SK-N-DZ (cell line): ENCODE measurements at places on chromosomes 6 and 20.

DNA sequence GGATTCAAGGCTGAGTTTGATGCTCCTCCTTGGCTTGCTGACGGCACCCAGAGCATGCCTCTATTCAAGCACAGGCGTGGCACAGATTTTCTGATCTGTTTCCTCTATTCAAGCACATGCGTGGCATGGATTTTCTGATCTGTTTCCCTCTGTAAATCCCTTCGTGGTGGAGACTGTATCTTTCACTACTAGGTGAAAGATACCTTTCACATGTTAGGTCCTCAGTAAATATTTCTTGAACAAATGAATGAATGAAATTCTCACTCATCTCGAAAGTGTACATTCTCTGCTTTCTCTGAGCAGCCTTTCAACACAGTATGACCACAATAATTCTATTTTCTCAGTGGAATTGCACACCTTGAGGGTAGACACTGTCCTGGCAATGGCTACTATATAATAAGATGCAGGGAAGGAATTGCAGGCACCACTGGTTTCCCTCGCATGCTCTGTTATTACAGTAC lies 72.6 kb upstream of the F13A1 start:
- no peak for DNase-seq

GRCh38 chr6:51513891-51514747 lies 573.3 kb downstream of the PKHD1 start:
- no peak for DNase-seq

- no peak for DNase-seq
Observed at GRCh38 chr20:61505508-61505907, 253.4 kb downstream of the CDH4 start.

- no peak for DNase-seq
Observed at GRCh38 chr6:157326979-157327378, 3.7 kb upstream of the TMEM242 start.

DNA sequence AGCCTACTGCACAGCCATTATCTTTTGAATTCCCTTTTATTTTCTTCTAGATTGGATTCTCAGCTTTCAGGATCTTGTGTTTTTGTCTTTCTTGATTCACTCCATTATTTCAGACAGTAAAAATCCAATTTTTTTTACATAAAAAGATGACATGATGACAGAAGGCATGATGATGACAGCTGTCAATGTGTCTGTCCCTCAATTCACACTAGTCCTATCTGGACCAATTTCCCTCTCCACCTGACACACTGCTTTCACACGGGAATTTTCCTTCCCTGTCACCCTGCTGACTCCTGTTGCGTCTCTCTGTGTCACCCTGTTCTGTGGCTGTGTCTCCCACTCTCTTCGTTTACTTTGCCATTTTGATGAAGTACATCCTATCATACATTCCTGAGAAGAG lies 73.6 kb downstream of the KHDC1L start:
- DNase-seq = no peak

GRCh38 chr6:159594750-159595117 lies 98.3 kb downstream of the SOD2 start:
- no peak for DNase-seq

DNA sequence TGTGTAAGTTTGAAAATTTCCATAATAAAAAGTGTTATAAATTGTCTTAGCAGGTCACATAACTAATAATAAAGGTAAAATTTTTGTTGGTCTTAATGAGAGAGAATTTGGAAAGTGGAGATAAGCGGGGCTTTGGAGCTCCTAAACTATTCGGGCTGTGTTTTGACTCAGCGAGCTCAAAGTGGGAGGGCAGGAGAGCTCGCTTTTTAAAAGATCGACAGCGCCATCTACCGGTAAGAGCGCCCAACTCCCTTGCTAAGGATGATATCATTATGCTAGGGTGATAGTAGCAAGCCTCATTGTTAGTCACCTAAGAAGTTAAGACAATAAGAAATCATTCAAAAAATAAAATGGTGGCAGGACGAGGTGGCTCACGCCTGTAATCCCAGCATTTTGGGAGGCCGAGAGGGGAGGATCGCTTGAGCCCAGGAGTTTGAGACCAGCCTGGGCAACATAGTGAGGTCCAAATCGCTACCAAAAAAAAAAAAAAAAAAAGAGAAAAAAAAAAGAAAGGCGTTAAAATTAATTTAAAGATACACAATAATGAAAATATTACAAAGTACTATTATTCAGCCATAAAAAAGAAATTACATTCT lies 24.8 kb downstream of the C6orf15 start:
- peak; percentile 71 for DNase-seq

GRCh38 chr6:5053864-5054244 lies 31.3 kb upstream of the PPP1R3G start:
- DNase-seq = no peak

GRCh38 chr6:28336284-28337120 lies 554 bp upstream of the ZSCAN31 start:
- DNase-seq = no peak

GRCh38 chr6:140548366-140548765 lies 1173.9 kb upstream of the CITED2 start:
- no peak for DNase-seq

GRCh38 chr6:148021699-148022098 lies 320.9 kb upstream of the SASH1 start:
- DNase-seq = no peak

GRCh38 chr20:50758992-50759391 lies 27.6 kb downstream of the PARD6B start:
- DNase-seq = no peak

DNA sequence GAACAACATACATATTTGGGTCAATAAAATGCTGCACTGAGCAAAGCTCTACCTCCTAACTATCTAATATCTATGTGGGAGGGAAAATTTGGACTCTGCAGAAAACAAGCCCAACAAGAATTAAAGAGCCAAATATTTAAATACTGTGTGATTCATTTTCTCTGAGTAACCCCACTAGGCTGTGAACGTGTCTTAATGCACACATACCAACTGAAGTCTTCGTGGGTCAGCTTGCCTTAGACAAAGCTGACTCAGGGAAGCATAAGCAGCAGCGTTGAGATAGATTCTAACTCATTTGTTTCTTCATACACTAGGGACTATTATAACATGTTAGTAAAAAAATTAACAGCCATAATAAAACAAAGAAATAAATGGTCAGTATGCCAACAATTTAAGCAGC lies 114.3 kb downstream of the GJA1 start:
- no peak for DNase-seq

DNA sequence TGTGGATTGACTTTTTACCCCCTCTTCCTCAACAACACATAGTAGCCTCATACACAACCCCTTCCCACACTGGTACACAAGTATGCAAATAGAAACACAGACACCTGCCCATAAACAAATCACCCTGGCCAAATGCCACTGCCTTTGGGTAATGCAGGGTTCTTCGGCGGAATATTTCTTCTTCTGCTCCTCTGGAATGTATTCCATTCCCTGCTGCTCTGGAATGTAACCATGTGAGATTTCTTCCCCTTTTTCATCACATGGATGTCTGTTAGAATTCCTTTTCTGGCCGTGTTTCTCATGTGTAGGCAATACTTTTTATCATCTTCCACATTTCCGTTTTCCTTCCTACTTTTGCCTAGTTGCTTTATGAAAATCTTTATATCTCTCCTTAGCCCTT lies 76.1 kb upstream of the TPD52L1 start:
- no peak for DNase-seq

GRCh38 chr6:19714434-19715166 lies 122.6 kb upstream of the ID4 start:
- no peak for DNase-seq

GRCh38 chr6:161437851-161438250 lies 164.0 kb upstream of the AGPAT4 start:
- no peak for DNase-seq

DNA sequence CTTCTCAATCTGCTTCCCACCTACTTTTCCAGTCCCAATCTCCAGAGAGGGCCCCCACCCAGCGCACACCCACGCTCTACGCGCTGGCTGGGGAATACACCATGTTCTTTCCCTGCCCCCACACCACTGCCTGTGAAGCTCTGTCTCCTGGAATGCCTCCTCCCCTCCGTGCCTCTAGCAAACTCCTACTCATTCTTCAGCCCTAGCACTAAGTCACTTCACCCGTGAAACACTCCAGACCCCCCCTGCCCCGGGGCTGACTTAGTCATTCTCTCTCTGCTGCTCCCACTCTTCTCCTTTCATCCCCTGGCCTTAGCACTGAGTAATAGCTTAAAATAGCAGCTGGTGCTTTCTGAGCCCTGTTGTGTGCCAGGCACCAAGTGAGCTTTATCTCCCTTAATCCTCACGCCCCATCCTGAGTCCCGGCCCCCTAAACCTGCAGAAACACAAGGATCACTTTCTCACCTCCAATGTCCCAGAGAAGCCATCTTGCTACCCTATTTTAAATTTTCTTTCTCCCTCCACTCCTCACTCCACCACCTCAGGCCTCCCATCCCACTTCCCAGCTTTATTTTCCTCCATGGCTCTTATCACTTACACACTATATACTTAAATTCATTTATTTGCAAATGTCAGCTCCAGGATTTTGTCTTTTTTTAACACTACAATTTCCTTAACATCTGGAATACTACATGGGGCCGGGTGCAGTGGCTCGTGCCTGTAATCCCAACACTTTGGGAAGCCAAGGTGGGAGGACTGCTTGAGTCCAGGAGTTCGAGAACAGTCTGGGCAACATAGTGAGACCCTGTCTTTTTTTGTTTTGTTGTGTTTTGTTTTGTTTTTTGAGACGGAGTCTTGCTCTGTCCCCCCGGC lies 6.3 kb upstream of the PARD6B start:
- DNase-seq = no peak

DNA sequence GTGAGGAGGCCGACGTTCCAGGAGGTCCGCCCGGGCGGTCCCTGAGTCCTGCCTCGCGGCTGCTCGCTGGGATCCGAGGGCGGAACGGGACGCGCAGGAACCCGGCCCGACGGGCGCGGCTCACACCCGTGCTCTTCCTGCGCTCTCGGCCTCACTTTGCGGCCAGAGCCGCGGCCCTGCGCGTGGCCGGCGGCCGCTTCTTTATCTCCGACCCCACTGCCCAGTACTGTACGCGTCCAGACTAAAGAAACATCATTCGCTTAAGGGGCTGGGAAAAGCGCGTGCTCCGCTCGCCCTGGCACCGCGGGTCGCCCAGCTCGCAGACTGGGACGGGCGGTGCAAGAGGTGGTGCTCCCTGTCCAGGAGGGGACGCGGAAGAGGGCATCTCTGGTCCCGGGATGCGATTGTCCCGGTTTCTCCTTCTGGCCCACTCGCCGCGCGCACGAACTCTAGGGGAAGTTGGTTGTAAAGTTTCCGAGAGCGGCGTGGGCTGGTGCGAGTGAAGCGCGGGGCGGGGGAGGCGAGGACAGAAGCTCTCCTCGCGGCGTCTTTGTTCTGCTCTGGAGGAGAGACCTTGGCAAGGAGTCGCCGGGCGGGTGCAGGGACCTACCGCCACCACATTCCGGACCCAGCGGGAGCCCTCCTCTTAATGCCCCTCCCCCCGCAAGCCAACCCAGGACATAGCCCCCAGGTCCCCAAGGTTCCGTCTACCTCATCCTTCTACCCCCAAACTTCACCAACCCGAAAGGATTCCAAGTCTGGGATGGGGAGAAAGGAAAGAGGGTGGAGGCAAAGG lies 71.0 kb downstream of the SOX4 start:
- peak; percentile 31 for DNase-seq

DNA sequence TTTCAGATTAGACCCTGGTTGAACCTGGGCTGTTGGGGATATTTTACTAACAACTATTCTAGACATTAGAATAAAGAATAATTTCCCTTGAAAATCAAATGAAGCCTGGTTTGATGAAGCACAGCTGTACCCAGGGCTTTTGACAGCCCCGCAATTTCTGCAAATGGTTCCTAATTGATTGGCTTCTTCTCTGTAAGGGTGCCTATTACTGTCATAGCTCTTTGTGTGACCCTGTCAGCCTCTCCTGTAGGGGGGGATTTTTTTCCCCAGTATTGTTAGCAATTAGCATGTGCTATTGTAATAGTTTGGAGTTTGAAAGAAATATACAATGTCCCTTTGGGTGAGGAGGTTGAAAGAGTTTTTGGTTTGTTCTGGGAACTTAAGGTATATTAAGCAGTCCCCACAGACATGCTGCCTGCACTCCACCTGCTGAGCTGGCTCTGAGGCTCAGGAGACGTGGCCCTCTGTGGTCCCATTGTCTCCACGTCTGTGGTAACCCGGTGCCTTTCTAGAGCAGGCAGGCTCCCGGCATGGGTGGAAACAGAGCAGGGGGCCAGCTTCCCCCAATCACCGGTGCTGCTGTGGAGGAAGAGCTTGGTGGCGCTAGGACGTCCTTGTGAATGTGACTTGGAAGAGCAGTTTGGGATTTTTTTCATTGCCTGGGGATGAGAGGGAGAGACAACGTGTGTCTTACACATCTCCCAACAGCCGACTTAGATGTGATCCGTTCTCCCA lies 47.3 kb upstream of the CLDN20 start:
- DNase-seq = peak; percentile 69

DNA sequence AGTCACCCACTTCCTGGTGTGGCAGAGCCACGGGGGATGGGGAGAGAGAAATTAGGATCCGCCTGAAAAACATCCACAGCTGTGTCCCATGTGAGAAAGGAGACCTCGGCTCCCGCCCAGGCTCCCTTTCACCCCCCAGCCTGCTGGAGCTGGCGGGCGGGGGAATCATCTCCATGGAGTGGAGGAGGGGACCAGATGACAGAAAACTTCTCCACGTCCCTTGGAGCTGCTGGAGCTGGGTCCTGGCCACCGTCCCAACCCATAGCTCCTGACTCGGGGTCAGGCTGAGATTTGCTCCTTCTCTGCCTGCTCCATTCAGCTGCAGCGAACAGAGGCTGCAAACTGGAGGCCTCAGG lies 113.8 kb downstream of the CEBPB start:
- no peak for DNase-seq

DNA sequence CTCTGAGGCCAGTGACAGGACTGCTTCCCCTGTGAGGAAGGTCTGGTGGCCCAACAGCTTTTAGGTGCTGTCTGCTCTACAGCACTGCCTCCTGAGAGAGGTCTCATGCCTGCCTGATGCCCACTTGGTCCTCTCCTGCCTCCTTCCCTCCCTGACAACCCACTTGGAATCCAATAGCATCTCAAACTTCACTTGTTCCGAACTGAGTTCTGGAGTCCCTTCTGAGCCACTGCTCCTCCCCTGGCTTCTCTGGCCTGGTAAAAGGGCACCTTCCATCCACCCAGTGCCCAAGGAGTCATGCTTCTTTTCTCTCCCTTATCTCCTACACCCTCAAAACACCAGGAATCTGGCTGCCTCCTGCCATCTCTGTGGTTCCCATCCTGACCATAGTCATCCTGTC lies 1.9 kb downstream of the MAVS start:
- DNase-seq = no peak

GRCh38 chr20:5524896-5525295 lies 208.1 kb upstream of the PROKR2 start:
- no peak for DNase-seq

GRCh38 chr20:20462185-20462584 lies 94.3 kb downstream of the INSM1 start:
- DNase-seq = no peak

DNA sequence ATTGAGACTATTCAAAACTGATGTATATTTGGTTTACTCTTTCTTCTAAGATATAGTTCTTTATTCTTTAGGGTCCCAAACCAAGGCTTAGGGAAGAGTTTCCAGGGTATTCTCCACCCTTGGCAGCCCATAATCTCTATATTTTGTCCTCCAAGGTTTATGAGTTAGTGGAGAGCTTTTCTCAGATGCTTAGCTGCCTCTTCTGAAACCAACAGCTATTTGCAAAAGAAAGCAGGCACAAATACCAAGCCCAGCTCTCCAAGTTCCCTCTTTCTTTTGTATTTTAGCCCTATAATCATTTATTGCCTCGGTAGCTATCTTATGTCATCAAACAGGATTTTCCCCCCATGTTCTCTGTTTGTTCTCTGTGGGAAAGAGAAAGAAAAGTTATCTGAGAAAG lies 39.1 kb upstream of the RBM24 start:
- no peak for DNase-seq
